Liver (tissue), 10 donors: ENCODE measurements at places on chromosomes 11 and 22. TPM values are rescaled to one million over a fixed set of nuclear protein-coding genes. Genes with fewer than 3 reads are reported as not detected.

Gene MRGPRX4
- polyA plus RNA-seq = not detected

- DNase-seq = no peak
Measured at GRCh38 chr22:50569896-50570535, 7.3 kb upstream of the SYCE3 start.

Gene OR51B4
- not detected for polyA plus RNA-seq

Gene NEFH
- 0.04 TPM for polyA plus RNA-seq

GRCh38 chr11:115724666-115725065 lies 220.5 kb upstream of the CADM1 start:
- DNase-seq = no peak
